ENCODE measurements at places on chromosomes 3 and 15.
A peak's percentile ranks its signal among the peaks of the same experiment; 100 is the strongest.

DNA sequence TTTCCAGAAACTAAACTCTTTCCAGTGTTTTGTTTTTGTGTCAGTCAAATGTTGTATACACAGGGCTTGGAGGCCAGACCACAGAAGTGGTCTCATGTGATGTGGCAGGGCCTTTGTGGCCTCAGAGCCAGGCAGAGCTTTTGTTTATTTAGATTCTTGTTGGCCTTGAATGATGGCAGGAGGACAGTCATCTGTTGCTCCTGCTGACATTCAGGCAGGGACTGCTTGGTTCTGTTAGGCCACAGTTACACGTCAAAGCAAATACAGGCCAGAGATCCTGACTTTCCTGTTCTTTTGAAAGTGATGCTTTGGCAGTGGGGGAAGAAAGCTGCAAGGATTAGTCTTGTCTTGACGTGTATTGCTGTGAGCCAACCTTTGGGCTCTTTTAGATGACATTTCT, 325.1 kb downstream of the CACNA2D3 start:
- no peak for DNase-seq

DNA sequence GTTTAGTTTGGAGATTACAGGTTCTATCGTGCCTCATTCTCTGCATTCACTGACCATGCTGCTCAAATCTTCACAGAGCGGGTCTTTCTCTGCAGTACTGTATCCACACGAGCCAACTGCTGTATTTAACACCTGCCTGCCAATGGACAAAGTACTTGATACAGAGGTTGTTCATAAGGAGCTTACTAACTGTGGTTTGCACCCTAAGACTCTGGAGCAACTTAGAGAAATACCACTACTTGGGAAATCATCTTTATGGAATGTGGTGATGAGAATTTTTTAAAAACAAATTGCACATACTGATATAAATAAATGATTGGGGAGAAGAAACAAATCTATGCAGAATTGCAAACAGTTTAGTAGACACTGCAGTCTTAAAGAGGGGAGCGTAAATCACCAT, 90.0 kb downstream of the PPP2R3A start:
- no peak for DNase-seq

DNA sequence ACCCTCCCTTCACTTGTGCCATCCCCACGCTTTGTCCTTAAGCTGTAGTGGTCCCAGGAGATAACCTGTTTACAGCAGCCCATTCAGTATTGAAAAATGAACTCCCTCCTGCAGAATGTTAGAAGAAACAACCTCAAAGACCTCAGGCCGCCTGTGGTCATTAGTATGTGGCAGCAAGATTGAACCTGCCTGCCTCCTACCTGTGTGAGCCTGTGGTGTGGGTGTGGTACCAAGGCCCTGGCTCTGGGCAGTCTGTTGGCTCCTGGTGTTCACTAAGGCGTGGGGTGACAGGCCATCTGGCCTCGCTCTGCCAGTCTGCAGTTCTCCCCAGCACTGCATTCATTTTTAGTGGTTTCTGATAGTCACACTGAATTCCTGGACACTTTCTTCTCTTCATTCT, 21.0 kb downstream of the LSM3 start:
- DNase-seq, result no peak

GRCh38 chr3:77038468-77038929, 1.4 kb upstream of the ROBO2 start:
- DNase-seq, result peak; percentile 1

GRCh38 chr3:31790193-31791089, 190.6 kb downstream of the OSBPL10 start:
- DNase-seq, result no peak

DNA sequence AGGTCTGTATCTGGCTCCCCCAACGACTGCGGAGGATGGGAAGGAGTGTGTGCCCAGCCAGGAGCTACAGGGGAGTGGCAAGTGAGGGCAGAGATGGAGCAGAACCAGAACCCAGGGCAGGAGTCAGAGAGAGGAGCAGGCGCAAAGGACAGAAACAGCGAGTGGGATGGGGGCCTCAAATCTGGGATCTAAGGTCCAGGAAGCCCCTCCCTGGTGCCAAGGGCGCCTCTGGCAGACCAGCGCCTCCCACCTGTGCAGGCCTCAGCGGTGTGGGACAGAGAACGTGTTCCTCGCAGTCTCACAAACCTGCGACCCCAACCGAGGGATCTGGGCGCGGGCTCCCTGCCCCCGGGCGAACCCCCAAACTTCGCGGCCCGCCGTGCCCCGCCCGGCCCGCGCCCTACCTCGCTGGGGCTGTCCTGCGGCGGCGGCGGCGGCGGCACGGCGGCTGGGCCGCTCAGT, 301 bp downstream of the PCBP4 start:
- DNase-seq, result no peak

DNA sequence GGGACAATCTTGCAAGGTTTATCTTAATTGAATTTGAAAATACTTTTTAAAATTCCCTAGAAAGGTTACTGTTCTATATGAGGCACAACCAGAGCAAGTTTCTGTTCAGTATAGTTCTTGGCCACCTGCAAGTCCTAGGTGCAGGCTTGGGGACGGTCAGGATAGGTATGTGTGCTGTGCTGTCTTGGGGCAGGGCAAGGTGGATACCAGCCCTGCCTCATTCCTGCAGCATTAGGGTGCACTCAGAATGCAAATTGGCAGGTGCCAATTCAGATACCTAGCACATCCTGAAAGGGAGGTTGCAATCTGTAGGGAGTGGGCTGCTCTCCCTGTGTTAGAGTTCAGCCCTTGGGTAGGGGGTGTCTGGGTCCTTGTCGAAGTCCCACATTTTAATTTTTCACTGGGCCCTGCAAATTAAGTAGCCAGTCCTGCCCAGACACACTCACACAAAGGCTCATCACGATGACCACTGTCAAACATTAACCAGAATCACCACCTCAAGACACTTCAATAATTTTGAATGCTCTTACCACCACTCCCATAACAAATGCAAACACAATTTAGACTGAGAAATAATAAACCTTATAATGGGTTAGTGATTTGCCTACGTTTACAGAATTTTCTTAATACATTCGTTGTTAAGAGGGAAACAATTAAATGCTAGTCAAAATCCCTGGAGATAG, 838.0 kb upstream of the NR2F2 start:
- DNase-seq, result no peak

GRCh38 chr3:63022114-63022513, 146.9 kb upstream of the CADPS start:
- no peak for DNase-seq

- no peak for DNase-seq
Observed at GRCh38 chr3:197195326-197195725, 103.1 kb downstream of the DLG1 start.

DNA sequence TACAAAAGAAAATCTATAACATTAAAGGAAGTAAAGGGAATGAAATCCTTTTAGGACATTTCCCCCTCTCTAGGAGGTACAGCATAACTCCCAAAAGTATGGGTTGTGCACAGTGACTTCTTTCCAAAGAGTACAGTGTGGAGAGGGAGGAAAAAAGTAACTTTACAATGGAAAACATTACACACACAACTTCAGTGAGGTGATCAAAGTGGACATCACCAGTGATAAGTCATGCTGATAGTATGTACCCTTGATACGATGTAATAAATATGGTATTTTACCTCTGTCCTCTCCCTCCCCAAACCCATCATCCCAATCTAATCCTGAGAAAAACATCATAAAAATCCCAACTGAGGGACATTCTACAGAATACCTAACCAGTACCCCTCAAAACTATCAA, 10.8 kb downstream of the PLD1 start:
- no peak for DNase-seq

GRCh38 chr3:119314821-119315220, 20.6 kb downstream of the ARHGAP31 start:
- no peak for DNase-seq

- no peak for DNase-seq
Observed at GRCh38 chr15:89400782-89401545, 66.3 kb upstream of the POLG start.

GRCh38 chr3:179510496-179510895, 52.2 kb upstream of the ACTL6A start:
- DNase-seq, result no peak

DNA sequence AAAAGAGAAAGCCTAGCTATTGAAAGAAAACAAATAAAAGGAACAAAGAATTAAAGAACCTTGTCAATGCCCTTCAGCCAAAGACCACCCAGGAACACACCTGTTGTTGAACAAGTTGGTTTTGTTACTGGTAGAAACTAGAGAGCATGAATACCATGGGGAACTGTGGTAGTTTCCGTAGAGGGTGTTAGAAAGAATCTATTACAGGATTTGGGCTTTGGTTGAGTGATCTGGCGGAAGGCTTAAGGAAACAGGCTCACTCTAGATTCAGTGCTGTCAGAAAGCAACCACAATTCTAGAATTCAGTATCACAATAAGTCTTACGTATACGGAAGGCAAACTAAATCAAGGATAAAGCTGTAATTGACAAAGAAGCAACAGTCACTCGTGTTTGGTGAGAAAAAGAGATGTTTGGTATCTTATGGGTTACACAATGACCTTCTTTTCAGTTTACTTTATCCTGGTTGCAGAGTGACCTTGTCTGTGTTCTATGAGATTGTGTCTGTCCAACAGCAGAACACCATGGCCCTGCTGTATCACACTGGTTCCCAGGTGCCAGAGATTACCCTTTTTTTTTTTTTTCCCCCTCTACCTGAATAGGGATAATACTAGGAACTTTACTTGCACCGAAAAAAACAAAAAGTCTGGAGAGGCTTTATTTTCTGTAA, 265.9 kb downstream of the SHQ1 start:
- DNase-seq, result peak; percentile 52
